Stomach (tissue), 19 donors: ENCODE measurements at places on chromosomes 7 and 10. TPM values are rescaled to one million over a fixed set of nuclear protein-coding genes. Genes with fewer than 3 reads are reported as not detected.

Gene EBLN1
- not detected for polyA plus RNA-seq

- no peak for DNase-seq
Observed at GRCh38 chr10:108782411-108782810, 1140.9 kb downstream of the XPNPEP1 start.

GRCh38 chr7:35777121-35777520 is 23.7 kb upstream of the SEPTIN7 start:
- no peak for DNase-seq

DNA sequence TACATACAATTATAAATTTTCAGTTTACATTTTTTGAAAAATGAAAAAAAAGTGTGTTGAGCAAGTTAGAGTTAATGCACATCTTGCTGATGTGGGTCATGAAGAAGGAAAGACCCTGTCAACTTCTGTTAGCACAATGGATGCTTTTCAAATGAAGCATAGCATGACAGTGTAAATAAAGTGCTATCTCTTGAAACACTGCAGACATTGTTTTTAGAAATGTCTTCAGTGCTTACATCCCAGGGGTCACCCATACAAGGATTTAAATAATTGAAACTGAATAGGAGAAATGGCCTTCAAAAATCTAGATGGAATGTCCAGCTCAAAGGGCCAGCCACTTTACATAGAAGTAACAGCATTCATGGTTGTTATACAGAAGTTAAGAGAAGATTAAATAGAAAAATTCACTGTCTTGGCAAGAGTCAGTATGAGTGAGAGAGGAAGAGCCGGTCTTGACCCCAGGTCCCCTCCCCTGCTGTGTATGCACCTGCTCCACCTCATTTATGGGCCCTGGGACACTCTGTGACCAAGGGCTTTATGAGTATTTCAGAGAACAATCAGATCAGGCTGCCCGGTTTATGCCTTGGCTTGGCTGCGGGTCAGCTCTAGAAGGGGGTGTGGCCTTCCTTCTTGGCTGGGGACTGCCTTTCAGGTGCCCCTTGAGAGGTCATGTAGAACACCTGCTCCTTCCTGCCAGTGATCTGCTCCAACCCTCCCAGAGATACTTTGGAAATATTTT is 237.7 kb upstream of the TMEM72 start:
- no peak for DNase-seq

Gene TMEM229A
- 0.61 TPM for polyA plus RNA-seq

DNA sequence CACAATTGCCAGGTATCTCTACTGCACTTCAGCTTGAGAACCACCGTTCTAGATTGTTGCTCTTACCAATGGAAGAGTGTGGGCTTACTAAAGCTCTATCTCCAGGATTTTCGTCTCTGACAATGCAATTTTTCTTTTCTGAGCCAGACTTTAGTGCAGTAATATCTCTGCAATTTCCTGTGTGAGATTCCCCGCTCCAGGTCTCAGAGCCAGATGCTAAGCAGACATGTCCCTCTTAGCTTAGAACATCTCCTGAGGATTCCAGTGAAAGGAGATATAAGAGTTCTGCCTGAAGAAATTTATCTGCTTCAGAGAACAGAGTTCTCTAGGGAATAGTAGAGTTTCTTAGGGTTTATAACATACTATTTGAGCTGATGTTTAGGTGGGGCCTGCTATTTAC is 82.0 kb downstream of the SND1 start:
- no peak for DNase-seq

Gene PLAU
- polyA plus RNA-seq, result 39.5 TPM

DNA sequence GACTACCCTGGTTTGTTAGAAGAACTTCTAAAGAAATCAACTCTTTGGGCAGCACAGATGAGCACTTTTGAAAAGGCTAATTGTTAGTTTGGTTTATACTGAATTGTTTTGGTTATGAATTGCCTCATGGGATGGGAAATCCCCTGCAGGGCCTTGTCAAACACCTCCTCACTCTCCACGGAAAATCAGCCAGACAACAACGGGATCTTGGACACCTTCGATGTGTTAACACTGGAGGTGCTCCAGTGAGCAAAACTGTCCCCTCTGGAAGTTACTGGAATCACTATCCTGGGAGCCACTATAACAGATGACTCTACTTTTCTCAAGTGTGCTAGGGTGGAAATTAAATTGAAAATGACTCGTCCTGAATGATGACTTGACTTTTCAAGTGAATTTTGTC is 38.7 kb downstream of the CDK6 start:
- no peak for DNase-seq

DNA sequence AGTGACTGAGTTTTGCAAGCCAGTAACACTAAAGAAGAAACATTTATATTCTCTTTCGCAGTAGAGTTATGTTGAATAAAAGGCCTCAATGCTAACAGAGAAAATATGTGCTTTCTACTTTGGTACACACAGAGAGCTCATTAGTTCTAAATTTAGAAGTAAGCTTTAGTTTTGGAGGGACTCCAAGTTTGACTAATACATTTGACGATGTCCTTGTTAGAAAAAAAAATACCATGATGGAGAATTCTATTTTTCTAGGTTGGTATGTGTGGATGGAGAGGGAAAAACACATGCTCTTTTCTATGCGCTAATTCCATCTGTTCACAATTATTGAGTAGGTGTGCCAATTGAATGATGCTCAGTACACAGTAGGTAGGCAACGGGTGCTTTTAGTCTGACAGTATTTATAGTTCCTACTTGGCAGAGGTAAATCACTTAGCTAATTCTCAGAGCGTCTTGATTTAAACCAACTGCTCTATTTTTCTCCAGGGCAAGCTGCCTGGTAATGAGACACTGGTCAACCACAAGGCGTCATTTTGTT is 327.2 kb upstream of the AKR1E2 start:
- no peak for DNase-seq

Gene VIPR2
- polyA plus RNA-seq, result 5.7 TPM

GRCh38 chr7:139741789-139742344 is 35.9 kb downstream of the HIPK2 start:
- no peak for DNase-seq

DNA sequence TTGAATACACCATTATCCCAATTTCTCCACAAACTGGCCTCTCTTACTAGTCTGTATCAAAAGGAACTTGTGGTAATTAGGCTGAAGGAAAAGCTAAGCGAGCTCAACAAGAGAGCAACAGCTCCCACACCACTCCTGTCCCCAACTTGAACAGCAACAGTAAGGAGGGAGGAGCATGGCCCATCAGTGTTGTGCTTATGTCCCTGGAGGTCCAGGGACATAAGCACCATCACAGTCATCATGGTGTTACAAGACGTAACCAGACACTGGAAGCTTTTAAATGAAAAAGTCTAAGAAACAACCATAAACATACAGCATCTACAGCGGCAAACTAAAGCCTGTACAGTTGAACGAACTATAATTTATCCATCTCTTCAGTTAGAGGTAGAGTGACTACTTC is 989 bp downstream of the ERLIN1 start:
- no peak for DNase-seq

DNA sequence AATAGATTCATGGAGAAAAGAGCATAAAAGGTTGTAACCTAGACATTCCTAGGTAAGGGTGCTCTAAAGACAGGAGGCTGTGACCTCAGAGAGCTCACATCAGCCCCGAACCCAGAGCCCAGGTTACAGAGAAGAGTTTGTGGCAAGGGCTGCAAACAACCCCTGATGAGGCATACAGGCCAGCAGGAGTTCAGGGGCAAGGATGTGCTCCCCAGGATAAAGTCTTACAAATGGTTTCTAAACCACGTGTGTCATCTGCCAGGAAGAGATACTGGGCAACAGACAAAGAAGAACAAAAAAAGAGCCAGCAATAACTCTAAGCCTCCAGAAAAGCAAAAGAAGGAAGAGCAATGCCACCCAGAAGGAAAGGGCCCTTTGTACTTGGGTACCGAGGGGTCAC is 27.7 kb downstream of the NCAPG2 start:
- DNase-seq, result no peak

Gene TUBAL3
- 0.19 TPM for polyA plus RNA-seq

DNA sequence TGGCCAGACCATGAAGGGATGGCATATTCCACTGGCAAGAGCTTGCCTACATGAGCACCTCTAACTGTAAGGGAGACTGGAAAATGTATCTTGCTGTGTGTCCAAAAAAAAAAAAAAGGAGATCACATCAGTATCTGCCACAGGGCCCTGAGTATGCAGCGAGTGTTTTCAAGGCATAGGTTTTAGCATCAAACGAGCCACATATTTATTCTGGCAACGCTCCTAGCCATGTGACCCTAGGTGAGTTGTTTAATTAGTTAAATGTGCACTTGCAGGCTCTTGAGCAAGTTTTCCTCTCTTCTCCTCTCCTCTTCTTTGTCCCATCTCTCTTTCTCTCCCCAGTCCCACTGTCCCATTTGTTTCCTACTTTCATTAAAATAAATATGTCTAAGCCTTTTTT is 428.7 kb upstream of the AKR1E2 start:
- no peak for DNase-seq

DNA sequence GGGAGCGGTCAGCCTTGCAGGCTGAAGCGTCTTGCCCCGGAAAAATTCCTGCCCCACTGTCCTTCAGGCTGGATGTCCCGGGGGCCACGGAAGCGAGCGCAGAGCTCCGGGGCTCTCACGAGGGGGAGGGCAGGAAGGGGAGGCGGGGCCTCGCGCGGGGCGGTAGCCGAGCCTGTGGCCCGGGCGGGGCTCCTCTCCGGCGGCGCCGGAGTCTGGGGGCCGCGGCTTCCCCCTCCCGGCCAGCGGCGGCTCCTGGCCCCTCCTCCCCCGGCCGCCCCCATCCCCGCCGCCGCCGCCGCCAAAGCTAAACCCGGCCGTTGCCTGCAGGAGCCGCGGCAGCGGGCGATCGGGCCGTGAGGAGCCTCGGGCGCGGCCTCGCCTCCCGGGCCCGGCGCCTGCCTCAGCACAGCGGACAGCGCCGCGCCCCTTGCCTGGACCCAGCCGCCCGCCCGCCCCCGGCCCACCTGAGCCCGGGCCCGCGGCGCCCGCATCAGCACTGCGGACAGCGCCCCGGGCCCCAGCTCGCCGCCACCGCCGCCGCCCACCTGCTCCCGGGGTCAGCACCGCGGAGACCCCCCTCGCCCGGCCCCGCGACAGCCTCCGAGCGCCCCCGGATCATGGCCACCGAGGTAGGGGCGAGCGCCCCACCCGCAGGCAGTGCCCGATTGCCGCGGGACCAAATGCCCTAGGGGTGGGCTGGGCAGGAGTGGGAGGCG is at the start of gene GOLGA7B:
Gene GOLGA7B, plus strand, starts transcription at position 157 of the 716 bp plus-strand sequence. Its CDS starts 461 bp downstream, at position 618.
- DNase-seq, result peak; percentile 88

DNA sequence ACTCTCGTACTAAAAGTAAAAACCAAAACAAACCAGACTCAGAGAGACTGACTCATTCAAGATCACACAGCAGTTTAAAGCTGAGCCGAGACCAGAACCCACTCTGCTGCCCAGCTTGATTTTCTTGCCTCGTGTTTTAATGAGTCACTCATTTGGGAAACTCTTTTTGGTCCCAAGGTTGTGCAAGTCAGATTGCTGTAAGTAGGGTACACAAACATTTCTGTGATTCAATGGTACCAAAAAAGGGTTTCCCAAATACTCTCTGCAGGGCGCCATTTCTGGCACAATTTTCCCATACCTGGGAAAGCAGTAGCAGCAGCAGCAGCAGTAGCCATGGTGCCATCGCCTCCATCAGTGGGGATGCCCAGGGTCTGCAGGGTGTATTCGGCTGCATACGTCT is 69.9 kb downstream of the ASAH2B start:
- DNase-seq, result no peak

DNA sequence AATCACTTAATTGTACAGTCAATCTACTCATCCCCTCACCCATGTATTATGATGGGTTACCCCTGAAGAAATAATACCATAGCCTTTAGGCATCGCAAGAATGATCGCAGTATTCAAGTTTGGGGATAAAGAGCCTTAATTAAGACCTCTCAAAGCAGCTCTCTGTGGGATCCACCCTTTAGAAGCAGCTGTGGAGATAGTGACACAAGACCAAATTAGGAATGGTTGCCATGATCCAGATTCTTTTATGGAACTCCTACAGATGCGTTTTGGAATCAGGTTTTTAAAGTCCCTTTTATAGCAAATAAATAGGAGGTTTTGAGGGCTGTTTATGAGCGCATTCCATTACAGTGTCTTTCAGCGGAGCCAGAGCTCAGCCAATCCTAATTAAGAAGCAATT is 12.2 kb downstream of the TES start:
- DNase-seq, result no peak

Gene LRRC18
- polyA plus RNA-seq, result not detected
